ENCODE measurements at places on chromosomes 5 and 9.

DNA sequence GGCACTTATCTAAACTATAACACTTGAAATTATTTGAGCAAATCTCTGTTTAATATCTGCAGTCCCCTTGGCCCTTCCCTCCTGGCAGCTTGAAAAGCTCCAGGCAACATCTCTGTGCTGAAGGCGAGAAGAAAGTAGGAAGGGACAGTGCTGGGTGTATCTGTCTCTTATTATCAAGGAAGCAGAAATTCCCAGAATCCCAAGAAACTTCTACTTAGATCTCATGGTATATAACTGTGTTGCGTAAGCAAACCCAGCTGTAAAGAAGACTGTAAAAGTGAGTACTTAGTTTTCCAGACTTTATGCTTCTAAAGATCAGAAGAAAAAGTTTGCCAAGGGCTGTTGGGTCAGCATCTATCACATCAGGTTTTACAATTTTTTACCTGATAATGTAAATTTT lies 1869.8 kb downstream of the MAT2B start:
- no peak for DNase-seq

- no peak for DNase-seq
Measured at GRCh38 chr9:113955076-113955752, 79.1 kb downstream of the ZNF618 start.

DNA sequence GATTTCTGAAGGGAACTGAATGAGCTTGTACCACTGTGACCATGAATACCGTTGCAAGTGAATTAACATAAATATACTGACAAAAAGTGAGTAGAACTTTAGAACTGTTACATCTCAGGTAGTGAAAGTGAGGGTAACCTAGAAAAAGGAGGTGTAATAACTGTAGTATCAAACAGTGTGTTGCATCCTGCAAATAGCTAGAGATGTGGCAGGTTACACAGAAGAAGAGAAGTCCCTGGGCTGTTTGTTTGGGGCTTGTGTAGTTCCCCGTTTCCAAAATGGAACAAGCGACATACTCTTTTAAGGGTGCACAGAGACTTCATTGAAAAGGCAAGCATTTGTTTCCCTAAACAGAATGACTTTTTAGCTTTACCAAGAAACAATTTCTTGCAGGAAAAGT lies 214.8 kb downstream of the NR3C1 start:
- no peak for DNase-seq

DNA sequence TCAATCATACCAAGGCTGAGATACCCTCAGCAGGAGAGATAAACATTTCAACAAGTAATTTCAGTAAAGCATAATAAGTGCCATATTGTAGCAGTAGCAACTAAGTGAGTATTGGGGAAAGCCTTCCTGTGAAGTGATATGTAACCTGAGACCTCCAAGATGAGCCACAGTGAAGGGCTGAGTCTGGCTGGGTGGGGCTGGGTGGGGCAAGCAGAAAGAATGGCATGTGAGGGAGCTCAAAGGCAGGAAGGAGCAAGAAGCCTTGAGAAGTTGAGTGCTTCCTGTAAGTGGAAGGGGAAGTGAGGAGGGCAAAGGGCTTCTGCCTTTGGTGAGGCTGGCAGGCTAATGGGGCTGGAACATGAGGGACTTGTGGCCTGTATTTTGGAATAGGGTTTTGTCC lies 19.7 kb upstream of the ASTN2 start:
- DNase-seq = no peak

DNA sequence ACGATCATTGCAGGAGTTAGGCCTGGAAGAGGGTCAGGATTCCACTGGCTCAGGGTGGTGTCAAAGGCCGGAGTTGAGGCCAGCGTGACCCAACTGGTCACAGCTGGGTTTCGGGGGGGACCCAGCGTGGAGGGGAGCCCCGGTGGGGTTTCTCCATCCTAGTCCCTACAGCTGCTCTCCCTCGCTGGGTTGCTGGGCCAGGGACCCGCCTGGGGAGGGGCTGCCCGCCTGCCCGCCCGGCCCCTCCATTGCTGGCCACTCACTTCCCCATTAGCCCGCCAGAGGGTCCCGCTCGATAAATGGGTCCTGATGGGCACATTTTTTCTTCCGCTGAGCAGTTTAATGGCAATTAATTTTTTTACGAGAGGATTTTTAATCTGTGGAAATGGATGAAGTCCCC lies 8.8 kb downstream of the CCDC187 start:
- DNase-seq = no peak

- no peak for DNase-seq
Measured at GRCh38 chr9:8926461-8926860, 1126.9 kb upstream of the DMAC1 start.

DNA sequence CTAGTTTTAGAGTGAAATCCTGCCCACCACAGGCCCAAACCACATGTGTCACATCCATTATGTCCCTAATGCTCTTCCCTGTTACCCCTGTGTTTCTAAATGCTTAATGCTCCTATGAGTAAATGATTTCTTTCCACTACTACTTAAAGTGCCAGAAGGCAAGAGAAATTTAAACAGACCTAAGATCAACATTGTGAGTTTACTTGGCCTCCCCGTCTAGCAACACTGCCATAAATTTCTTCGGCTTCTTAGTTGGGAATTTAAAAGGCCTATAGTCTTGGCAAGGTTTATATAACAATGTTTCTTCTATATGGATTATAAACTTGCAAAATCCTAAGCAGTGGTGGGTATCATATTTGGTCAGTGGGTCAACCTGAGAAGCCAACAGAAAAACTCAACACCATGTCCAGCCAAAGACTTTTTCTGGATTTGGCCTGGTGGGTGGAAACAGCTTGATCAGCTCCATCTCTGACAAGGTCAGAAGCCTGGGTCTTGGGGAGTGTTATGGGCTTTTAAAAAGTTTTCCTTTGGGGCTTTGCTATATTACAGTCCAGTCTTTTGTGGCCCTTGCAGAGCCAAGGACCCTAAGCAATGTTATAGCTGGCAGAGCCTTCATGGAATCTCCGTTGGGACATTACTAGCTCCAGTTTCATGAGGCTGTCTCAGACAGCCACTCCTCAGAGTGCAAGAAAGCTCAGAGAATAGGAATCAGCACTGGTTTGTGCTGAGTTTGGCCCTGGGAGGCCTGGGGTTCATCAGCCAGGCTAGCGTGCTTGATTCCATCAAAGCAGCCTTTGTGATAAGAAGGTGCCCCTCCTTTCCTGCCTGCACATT lies 119.8 kb downstream of the PRDM6 start:
- no peak for DNase-seq

DNA sequence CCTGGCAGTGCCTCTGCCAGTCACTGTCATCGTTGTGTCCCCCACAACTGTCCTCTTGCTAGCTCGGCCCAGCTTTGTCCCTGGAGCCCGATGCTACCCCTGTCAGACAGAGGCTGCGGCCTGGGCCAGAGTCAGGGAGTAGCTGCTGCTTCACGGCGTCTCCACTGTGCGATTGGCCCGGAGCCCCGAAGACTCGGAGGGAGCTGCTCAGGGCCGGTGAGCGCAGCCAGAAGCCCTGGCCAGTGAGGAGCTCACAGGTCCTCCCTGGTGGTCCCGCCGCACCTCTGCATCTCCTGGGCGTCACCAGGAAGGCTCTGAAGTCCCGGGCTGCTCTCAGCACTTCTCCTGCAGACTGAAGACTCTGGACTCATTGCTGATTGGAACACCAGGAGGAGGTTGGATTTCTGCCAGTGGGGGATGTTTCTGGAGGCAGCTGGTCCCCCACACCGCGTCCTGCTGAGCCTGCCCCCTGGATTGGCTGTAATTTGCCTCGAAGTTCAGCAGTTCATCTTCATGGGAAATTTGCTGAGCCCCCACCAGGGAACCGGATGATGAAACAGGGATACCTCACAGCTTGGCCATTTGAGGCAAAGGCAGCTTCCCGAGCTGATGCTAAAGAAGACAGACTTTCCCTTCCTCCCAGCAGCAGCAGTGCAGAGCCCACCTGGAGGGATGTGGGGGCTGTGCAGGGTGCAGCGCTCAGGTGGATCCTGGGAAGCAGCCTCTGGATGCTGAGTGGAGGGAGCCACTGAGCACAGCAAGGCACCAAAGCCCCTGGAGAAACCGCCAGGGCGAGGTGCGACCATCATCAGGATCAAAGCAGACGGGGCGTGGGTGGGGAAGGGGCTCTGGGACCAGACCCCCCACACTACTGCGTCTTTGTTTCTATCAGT lies 45.6 kb downstream of the USP20 start:
- no peak for DNase-seq

- DNase-seq = no peak
Measured at GRCh38 chr9:35798658-35799374, 7.4 kb downstream of the NPR2 start.

GRCh38 chr9:28319981-28320380 lies 746.7 kb upstream of the C9orf72 start:
- DNase-seq = no peak

DNA sequence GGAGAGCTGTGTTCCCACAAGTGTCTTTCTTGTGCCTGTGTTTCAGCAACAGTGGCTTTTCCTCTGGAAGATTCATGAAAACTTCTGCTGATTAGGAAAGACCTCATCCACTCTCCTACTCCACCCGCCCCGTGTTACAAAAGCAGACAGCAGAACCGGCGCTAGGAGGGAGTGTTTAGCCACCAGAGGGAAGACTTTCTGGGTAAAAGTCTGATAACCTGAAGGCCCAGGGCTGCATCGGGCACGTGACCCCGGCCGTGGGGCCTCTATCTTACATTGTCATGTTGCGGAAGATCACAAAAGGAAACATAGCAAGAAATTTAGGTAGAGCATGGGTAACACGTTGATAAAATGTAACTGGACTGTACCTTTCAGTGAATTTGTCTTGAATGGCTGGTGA lies 32.0 kb upstream of the DMRT2 start:
- no peak for DNase-seq

DNA sequence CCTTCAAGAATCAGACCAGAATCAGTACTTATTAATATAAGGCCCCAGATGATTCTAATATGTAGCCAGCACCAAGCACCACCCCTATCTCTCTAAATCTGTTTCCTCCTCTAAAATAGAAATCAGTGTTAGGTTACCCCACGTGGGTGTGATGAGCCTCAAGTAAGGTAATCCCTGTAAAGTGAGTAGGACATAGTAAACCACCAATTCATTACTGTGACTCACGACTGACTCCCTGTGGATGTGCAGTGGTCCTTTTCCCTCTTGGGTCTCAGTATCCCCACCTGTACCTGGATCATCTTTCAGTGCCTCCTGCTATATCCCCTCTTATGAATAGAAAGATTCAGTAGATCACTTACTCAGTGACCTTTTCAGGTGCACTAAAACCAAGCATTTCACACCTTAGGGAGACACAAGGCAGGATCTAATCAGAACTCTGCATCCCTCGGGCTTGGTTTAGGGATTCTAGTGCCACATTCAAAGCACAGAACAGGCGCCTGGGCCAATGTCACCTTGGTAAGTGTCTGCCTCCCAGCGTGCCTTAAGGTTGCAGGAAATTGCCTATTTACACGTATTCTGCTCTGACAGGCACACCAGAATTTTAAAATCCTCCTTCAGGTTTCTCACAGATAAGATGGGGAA lies 12.2 kb upstream of the ALDH1B1 start:
- DNase-seq = no peak

DNA sequence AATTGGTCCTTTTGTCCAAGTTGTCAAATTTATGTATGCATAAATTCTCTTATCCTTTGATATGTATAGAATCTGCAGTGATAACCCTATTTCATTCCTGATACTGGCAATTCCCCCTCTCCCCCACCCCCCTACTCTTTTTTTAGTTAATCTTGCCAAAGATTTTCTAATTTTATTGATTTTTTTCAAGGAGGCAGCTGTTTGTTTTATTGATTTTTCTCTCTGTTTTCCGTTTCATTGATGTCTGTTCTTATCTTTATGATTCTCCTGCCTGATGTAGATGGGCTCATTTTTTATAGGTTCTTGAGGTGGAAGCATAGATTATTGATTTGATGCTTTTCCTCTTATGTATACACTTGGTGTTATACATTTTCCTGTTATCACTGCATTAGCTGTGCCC lies 34.4 kb downstream of the SMC5 start:
- no peak for DNase-seq

DNA sequence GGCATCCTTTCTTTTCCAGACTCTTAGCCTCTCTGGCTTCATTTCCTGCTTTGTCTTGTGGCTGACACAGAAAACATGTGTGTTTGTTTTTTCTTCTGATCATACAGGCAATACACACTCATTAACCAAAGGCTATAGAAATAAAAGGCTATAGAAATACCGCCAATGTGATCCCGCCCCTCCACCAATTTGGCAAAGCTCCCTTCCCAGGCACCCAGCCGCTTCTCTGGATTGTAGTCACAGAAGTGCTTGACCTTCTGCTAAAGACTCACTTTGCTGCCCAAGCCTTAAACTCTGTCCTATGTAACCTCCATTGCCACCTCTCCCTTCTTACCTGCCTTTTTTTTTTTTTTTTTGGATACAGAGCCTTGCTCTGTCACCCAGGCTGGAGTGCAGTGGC lies 5.3 kb downstream of the TXNDC15 start:
- no peak for DNase-seq

- DNase-seq = no peak
Measured at GRCh38 chr5:54851449-54851848, 133.9 kb downstream of the ESM1 start.

DNA sequence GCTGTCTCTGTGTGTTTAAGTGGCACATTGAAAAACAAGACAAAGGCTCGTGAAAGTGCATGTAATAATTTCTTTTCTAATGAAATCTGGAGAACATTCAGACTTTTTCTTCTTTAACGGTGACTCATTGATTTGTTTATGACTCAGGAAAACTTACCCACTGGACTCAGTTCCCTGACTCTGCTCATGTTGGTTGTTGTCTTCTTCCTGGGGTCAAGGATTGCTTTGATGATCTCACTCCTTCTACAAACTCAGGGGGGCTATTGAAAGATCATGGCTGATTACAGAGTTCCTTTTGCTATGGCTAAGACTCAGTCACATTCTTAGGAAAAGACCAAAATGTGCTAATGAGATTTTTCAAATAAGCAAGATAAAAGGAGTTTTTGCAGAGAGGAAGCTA lies 141.1 kb upstream of the DAP start:
- DNase-seq = no peak

GRCh38 chr5:133420440-133421301 lies 191.7 kb downstream of the FSTL4 start:
- no peak for DNase-seq

DNA sequence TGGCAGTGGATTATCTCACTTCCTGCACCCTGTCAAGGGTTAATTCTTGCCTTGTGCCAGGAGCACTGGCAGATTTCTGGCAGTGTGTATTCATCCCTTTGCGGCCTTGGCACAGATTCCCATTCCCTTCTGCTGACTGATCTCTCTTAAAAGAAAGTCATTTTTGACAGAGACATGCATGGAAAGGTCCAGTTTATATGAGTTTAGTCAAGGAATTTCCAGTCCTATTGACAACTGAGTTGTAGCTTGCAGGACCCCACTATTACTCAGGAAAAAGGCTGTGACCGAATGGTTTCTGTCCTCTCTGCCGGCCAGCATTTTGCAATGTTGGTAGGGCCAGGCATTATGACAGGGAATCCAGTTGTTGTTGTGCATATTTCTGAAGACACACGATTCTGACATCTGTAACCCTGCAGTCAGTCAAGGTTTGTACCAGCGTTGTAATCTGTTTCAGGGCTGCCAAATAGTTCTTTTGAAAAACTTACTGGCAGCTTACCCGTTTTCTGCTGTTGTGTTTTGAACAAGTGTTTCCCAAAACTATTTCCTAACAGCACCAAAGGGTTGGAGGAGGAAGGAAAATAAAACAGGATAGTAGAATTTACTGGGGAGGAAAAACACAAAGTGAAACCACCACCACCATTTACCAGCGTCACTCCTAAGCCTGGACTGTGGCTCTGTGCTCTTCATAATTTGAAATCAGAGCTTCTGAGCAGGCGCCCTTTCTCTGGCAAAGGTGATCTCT lies 243.4 kb upstream of the KLF4 start:
- no peak for DNase-seq
